Right forelimb (tissue), 1 donor: ENCODE measurements at places on chromosomes 6 and 20.

DNA sequence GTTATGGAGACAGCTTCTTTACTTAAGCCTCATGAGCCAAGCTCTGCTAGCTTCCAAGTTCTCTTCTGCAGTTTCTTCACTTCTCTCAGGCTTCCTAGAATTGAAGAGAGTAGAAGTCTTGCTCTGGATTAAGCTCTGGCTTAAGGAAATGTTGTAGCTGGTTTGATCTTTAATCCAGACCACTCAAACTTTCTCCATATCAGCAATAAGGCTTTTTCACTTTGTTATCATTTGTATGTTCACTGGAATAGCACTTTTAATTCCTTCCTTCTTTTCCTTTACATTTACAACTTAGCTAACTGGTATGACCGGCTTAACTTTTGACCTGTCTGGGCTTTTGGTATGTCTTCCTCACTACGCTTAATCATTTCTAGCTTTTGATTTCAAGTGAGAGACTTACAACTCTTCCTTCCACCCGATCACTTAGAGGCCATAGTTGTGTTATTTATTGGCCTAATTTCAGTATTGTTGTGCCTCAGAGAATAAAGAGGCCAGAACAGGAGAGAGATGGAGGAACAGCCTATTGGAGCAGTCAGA is 236.6 kb upstream of the BMP2 start:
- DNase-seq: no peak

DNA sequence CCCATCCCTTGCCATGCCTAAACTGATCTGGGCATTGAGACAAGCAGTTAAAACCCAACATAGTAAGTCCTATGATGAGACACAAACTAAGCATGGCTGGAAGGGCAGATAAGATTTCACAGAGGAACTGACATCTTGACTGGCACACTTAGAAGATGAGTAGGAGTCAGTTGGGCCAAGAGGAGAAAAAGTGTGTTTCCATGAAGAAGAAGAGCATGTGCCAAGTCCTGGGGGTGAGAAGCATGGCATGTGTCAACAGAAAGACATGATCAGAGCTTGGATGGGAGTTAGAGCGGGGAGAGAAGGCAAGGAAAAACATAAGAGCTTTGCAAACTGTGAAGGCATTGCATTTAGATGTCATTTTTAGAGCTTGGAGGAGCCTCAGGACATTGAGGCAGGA is 68.0 kb downstream of the ESR1 start:
- no peak for DNase-seq

DNA sequence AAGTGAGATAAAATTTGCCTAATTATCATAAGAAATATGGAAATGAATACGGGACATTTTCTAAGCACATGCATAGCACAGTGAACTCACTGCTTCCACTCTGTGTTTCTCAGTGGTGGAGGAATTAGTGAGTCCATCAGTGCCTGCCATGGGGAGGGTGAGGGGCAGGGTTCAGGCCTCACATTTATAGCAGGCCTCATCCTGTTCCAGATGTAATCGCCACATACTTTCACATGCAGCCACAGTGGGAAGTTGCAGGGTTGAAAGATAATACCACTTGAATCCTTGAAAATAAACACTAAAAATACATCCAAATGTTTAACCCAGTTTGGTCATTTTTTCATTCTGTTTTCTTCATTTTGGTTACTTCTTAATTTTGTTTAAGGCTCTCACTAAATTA is 29.9 kb upstream of the ANKEF1 start:
- no peak for DNase-seq

DNA sequence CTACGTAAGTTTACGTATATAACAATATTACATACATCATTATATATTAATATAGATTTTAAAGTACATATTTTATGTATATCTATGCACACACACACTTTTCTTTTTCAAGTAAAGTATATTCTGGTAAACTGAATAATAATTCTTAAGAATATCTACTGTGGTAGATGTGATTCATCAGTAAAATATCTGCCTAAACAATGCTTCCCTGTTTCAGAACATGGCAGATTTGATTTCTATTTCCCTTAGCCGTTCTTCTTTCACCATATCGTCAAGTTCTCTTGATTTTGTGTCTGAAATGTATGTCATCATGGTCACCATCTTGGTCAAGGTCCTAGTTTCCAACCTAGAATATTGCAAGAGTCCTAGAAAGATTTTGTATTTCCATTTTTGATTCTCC is 195.6 kb downstream of the HDGFL1 start:
- no peak for DNase-seq
